ENCODE measurements at places on chromosomes 4 and X.

DNA sequence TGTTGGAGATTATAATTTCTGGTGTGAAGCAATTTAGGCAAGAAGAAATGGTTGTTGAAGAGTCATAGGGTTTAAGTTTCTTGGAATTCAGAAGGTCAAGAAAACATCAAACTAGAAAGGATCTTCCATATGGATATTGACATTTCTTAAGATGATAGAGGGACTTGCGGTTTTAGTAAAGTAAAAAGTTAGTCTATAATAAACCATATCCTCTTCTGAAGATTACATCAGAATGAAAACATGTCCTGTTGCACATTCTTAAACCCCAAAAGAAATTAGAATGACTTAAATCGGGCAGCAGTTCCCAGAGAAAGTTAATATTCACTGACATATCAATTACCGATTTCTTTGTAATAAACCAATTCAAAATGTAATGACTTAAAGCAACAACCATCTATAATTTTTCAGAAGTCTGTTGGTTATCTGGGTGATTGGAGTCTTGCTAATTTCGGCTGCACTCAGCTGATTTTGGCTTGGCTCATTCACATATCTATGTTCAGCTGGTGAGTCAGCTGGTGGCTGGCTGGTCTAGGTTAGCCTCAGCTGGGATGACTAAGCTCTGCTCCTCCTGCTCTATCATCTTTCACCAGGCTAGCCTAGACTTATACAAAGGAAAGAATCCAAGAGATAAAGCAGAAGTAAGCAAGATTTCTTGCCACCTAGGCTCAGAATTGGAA is 24.4 kb upstream of the DYNLT3 start:
- DNase-seq, result no peak

DNA sequence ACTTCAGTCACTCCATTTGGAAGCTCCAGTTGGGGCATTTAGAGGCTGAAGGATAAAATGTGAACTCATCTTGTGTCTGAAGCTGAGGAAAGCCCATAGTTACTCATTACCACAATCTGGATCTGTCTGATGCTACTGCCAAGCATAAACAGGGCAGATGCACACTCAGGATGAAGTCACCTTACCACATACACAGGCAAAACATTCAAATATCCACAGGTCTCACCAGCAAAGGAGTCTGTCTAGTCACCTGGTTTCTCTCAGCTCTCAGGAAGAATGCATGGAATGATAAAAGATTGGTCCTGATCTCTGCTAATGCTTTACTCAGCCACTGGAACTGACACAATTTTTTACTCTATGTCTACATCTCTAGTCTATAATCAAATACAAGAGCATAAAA is 13.0 kb upstream of the ODAPH start:
- DNase-seq, result no peak

DNA sequence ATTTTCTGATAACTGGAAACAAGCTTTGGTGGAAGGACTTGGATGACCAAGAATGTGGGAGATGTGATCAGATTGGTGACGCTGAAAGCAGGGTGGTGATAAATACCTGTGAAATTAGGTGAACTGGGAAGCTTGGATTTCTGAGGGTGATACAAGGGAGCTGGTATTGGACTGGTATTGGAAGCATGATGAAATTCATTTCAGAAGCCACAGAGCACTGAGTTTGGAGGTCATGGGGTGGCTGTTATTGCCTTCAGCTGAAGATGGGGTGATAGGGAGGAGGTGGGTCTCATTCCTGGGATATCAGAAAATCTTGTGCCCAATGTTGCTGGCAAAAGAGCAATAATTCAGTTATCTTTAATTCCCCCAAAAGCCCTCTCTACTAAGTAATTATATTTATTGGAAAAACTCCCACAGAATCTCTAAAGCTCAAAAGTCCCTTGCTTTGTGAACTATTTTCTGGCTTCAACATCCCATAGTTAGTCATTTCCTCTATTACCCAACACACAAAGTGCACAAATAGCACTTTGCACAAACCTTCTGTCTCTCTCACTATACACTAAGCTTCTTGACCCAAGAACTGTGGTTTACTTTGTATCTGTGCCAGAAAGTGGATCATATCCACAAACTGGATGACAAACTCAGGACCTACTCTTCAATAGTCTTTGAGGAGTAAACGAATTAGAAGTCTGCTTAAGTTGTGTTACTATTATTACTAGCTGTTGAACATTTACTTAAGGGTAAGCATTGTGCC is 23.1 kb upstream of the CAMK2D start:
- no peak for DNase-seq

DNA sequence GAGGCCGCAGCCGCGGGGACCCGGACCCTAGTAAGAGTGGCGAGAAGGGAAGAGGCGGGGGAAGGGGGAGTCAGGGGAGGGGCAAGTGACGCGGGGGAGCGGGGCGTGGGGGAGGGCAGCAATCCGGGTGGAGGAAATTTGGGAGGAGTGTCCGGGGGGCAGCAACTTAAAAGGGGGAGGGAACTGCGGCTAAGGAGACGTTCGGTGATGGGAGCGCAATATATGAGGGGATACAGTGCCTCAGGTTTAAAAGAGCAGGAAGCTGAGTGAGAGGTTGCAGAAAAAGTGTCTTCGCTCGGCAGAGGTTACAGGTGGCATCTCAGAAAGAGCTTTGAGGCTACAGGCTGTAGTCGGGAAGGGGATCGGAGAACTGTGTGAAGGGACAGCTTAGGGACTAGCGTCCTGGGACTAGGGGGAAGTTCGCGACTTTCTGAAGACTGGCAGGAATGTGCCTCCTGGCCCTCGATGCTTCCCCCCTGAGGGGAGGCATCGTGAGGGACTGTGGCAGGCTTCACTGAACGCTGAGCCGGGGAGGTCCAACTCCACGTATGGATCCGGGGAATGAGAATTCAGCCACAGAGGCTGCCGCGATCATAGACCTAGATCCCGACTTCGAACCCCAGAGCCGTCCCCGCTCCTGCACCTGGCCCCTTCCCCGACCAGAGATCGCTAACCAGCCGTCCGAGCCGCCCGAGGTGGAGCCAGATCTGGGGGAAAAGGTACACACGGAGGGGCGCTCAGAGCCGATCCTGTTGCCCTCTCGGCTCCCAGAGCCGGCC is 519 bp downstream of the FOXO4 start:
- DNase-seq, result no peak

- no peak for DNase-seq
Observed at GRCh38 chr4:25953740-25954139, 39.7 kb downstream of the SMIM20 start.

GRCh38 chr4:88549815-88550214 is 26.2 kb upstream of the PYURF start:
- DNase-seq, result no peak

- DNase-seq, result no peak
Observed at GRCh38 chr4:6032249-6033244, 14.3 kb upstream of the C4orf50 start.

GRCh38 chr4:179663641-179664429 is 2221.6 kb upstream of the AGA start:
- no peak for DNase-seq

GRCh38 chr4:8304827-8305695 is 35.5 kb downstream of the HTRA3 start:
- DNase-seq, result no peak

DNA sequence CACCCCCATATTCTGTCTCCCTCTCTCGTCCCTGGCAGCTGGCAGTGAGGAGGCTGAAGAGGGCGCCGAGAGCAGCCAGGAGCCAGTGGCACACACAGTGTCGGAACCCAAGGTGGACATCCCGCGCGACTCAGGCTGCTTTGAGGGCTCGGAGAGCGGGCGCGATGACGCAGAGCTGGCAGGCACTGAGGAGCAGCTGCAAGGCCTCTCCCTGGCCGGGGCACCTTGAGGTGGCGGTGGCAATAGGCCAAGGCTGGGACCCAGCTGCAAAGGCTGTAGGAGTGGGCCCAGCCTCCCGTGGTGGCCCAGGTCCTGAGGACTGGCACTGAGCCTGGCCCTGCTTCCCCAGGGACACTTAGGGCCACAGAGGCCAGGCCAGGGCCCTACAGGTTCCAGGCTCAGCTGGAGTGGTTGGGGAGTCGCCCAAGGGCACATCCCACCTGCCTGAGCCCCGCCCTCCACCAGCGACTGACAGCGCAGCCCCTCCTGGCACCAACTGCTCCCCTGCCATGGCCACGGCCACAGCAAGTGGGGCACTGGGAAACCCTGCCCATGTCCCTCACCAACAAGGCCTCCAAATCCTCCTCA is 13.9 kb downstream of the SASH3 start:
- no peak for DNase-seq

GRCh38 chr4:100839712-100840111 is 321.9 kb upstream of the EMCN start:
- DNase-seq, result no peak

DNA sequence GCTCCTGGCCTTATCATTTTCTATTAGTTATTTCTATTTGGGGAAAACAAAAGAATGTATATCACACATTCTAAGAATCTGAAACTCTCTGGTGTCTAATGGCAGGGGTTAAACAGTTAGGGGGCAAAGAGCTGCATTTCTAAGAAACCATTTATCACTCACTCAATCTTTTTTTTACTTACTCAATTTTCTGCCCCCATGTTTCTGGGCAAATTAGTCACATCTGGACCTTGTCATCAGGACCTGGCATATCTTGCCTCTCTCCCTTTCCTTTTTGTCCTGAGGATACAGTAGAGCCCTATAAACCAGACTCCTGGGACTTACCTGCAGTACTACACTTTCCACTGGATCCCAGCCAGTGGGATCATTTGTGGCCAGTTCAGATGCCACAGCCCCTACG is 89.1 kb downstream of the ANXA3 start:
- DNase-seq, result no peak

- DNase-seq, result no peak
Observed at GRCh38 chrX:118961866-118962560, 12.4 kb upstream of the LONRF3 start.

DNA sequence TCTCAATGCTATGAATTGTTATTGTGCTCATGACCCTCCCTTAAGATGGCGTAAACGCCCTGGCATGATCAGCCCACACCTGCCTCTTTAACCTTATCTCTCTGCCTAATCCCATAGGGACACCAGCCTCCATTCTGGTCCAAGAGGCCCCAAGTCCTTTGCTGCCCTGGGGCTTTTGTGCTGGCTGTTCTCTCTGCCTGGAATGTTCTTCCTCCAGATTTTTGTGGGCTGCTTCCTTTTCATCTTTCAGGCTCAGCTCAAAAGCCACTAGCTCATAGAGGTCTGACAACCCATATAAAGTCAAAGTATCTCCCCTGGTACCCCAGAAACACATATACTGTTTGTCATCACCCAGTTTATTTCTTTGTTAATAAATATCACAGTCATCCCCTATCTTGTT is 42.4 kb downstream of the APLN start:
- no peak for DNase-seq

DNA sequence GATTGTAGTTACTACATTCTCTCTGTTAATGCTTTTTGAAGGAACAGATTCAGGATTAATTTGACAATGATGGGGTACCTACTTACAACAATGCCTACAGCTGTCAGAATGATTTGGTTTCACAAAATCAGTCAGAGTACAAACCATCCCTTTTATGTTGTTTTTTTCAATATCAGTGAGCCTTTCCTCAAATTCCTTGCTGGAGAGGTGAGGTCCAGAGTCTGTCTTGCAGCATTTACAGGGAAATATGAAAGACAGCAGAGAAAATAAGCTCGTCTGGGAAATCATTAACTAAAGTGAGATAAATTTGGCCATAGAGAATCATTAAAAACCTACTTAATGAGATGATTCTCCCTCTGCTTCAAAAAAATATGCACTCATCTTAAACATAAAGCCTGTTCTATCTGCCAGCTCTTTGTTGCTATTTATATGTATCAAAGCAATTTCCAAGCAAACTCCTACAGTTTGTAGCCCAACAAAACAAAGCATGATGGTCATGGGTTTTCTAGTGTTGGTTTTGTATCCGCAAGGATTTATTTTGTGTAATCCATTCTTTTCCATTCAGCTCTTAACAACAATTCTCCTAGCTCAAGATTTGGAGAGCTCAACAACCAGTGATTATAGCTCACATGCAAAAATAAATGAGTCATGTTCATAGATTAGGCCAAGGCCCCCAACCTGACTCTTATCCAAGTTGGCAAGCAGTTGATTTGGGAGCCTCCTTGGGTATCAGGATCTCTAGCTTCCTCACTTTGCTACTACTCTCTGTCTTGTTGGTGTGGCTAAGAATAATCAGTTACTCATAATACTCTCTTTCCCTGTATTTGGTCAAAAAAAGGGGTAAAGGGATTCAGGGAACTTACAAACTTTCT is 222.6 kb downstream of the ENOX2 start:
- no peak for DNase-seq

GRCh38 chr4:46073778-46074177 is 50.1 kb downstream of the GABRG1 start:
- no peak for DNase-seq

DNA sequence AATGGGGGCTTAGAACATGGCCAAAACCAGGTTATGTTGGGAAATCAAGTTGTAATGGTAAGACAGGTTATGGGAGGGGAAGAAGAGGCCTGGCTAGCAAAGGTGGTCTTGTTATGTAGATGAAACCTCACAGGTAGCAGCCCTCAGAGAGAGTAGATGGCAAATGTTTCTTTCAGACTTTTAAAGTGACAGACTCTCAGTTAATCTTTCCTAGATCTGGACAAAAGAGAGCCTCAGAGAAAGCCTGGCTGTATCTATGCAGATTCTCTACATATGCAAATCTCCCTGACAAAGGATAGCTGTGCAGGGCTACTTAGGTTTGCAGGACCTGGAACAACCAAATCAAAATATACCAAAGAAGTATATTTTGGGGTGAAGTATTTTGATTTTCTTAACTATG is 284.1 kb upstream of the AMOT start:
- no peak for DNase-seq

GRCh38 chrX:143340190-143340589 is 177.1 kb downstream of the SPANXN3 start:
- DNase-seq, result no peak

All from stimulated activated CD4-positive, alpha-beta T cell treated with anti-CD3 and anti-CD28 coated beads, Interleukin-12 subunit alpha, Interleukin-12 subunit beta, amount 100 ng/mL, for 48 hours (primary cell).